RWPE1 (cell line): ENCODE measurements at places on chromosomes 6 and 20.
A peak's percentile ranks its signal among the peaks of the same experiment; 100 is the strongest.

- no peak for DNase-seq
These were observed 144.1 kb upstream of the AKAP12 start for GRCh38 chr6:151095538-151096254.

DNA sequence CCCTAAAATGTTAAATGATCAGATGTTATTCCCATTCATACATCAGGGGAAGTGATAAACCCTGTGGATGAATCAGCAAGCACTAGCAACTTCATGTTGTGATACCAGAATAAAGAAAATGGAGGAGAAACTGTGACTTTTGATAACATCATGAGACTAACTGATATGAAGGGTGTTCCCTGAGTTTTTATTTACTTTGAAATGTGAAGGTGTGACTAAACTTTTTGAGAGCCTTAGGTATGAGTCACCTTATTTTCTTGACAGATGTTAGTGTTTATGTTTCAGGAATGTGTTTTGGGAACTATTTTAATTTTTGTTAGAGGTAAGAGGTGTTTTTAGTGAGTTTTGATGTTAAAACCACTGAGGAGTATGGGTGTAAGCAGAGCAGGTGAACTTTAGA is 4.4 kb downstream of the PARD6B start:
- peak; percentile 61 for DNase-seq

- no peak for DNase-seq
These were observed 837.6 kb downstream of the MAFB start for GRCh38 chr20:39851459-39851858.

- no peak for DNase-seq
These were observed 4.8 kb downstream of the BMP7 start for GRCh38 chr20:57261457-57262251.

DNA sequence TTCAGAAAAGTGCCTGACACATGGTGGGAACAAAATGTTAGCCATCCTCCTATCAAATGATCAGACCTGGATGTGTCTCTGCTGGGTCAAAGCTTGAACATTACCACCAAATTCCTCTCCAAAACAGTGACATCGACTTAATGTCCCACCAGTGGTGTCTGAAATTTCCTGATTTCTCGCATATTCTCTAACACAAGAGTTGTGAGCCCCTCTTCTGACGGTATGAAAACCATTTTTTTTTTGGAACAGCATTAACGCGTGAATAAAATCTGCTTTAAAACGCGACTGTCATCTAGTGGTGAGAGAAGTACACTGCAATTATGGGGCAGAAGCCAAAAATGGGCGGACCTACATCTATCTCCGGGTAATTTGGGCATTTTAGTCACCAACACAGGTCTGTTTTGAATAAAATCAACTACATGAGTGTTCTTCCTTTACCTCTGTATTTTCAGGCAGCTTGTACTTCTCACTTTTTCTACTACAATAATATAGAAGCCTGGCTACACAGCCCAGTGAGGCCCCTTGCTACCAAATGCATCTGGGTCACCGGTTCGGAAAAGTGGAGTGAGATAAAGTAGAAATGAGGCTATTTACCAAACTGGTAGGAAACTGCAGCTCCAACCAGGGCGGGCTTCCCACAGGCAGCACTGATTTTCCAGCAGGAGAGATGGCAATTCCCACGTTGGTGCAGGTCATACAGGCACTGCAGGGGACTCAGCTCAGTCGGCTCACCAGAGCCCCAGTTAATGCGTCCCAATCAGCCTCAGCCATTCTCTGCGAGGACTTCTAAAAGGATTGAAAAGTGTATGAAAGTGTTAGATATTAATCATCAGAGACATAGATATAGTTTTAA is 27.4 kb downstream of the MGME1 start:
- peak; percentile 70 for DNase-seq

DNA sequence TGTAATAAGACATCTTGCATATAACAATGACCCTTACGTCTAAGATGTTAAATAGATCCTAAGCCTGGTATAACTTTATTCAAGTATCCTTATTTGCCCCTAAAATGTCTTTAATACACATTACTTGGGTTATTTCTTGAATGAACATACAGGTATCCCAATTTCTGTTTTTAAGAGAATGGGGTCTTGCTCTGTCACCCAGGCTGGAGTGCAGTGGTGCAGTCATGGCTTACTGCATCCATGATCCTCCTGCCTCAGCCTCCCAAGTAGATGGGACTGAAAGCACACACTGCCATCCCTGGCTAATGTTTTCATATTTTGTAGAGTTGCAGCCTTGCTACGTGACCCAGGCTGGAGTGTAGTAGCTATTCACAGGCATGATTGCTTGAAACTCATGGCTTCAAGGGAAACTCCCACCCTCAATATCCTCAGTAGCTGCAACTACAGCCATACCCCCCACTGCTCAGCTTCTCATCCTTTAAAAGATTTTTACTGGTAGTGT is 10.4 kb upstream of the ZNFX1 start:
- no peak for DNase-seq

DNA sequence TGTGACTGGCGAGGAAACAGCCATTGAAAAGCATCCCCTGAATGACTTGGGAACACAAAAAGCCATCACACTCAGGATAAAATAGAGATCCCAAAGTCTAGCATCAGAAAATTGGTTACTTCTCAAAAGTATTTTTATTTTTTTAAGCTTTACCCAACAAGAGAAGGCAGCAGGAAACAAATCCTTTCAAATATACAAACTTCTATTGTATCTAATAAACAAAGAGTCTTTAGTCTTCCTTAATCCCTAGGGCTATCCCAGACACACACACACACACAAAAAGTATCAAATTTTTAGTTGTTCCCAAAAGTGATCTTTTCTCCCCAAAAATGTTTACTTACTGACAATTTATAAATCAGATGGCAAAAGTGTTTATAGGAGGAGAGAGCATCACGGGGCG is 33.2 kb upstream of the MARCKS start:
- no peak for DNase-seq

DNA sequence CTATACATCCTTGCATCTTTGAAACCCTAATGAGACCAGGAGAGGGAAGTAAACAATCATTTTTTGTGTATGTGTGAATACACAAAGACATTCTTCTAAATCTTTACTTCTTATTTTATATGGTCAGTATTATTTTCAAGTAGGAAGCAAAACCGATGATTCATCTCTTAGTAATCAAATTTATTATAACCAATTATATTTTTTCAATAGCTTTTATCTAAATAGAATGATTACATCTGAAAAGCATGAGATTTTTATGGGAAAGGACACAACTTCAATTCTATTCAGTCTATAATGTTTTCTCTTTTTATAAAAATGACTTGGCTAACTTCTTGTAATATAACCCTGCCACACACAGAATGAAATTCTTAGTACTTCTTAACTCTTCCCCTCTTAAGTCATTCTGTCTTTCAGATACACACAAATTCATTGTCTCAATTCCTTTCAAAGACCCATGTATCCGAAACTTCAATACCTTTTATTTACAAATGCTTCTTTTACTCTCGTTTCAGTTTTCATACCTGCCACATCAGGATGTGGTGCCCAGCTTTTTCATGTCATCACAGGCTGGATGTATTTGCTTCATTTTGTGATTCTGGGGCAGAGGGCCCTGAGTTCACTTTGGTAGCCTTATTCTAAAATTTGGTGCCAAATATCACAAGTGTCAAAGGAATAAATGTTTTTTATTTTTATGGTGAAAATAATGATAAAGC is 227.0 kb downstream of the PHF3 start:
- no peak for DNase-seq

- DNase-seq: no peak
These were observed 13.5 kb downstream of the TBC1D7 start for GRCh38 chr6:13314806-13315205.

DNA sequence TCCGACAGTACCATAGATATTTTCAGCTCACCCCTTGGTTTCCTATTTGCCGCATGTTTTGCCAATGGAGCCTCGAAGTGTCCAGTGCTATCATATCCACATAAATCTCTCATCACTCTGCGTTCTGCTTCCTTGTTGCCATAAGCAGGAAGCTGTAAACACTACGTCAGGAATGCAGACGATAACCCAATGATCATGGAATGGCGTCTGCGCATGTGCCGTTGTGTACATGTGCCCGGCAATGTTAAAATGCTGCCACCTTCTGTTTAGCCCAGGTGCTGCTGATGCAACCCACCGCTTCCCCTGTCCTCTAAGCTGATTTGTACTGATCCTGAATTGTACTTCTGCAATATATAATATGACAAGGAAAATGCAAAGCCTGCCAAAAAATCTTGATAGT is 607.5 kb downstream of the HDGFL1 start:
- DNase-seq: no peak

GRCh38 chr20:15265581-15266309 is 928.3 kb upstream of the FLRT3 start:
- DNase-seq: no peak

DNA sequence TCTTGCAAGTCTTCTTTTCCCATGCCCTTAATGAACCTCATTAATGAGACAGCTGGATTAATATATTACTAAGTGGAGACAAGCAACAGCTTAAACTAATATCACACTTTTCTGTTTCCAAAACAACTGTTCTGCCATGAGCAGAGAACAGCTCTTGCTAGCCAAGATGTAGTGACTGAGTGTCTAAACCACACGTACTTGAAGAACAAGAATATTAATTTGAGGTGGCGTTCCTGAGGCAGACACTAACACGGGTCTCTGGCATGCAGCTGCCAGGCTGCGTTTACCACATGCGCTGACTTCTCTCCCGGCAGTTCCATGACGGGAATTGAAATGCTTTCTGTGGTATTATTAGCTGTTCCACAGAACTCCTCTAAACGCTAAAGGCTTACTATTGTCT is 80.6 kb downstream of the FNDC1 start:
- no peak for DNase-seq

DNA sequence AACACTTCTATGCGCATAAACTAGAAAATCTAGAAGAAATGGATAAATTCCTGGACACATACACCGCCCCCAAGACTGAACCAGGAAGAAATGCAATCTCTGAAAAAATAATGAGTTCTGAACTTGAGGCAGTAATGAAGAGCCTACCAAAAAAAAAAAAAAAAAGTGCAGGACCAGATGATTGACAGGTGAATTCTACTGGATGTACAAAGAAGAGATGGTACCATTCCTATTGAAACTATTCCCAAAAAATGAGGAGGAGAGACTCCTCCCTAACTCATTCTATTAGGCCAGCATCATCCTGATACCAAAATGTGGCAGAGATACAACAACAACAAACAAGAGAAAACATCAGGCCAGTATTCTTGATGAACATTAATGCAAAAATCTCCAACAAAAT is 22.7 kb downstream of the HLA-C start:
- DNase-seq: no peak

GRCh38 chr6:28643017-28643740 is 117.5 kb downstream of the GPX5 start:
- no peak for DNase-seq

DNA sequence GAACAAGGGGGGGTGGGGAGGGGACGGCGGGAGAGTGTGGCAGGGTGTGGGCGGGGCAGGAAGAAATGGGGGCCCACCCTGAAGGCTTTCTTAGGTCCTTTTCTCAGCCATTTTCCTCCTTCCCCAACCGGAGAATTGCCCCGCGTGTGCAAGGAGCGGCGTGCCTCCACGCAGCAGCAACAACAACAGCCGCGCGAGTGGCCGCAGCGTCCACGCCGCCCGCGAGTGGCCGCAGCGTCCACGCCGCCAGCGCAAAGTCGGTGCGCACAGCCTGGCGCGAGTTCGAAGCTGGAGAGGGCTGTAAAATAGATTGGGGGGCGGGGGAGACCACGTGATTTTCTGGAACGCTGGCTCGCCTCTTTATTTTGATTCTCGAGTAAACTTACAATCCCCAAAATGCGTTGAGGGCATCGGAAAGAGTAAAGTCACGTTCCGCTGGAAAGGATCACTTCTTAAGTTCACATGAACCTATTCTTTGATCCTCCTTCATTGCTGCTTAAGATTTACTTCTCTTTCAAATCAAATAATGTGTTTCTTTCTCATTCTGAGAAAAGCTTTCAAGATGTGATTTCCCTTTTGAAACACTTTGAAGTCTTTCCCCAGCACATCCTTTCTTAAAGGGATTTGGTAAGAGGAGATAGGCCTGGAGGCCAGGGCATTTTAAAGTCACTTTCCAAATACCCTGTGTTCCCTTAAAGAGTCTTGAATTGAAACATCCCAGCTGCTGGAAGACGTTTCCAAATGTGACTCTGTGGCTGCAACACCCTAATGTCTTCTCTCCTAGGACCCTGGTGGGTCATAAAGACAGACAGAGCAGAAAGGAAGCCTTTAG is 66.7 kb upstream of the ZNF217 start:
- no peak for DNase-seq

DNA sequence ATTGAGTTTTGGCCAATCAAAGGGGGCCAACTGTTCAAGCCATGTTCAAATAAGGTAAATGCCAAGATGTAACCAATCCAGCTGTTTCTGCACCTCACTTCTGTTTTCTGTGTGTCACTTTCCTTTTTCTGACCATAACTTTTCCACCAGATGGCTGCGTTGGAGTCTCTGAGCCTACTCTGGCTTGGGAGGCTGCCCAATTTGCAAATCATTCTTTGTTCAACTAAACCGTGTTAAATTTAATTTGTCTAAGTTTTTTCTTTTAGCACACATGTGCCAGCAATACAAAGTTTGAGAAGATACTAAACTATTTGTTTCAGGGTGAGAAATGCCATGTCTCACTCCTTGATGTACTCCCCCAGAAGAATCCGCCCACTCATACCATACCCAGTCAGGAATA is 52.1 kb downstream of the IYD start:
- DNase-seq: no peak

GRCh38 chr6:38191418-38191817 is 371.9 kb downstream of the ZFAND3 start:
- DNase-seq: no peak

GRCh38 chr6:130900913-130901312 is 73.7 kb downstream of the SMLR1 start:
- DNase-seq: peak; percentile 9

DNA sequence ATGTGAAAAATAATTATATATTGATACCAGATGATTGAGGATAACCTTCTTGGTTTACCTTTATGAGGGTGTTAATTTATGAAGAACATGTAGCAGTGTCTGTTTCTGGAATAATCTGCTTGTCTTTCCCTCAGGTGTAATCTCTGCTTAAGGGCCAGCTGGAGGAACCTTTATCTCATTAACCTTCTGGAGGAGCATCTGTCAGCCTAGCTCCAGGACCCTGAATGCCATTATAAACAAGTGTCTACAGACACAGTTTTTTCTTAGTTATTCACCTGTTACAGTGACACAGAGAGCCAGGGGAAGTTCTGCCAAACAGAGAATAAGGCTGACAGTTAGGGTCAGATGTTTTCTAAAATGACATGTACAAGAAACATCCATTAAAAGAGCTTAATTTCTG is at the start of gene IMPG1:
TSS of gene IMPG1 (minus strand) at position 101 of the 400 bp plus-strand sequence. CDS start 174 bp downstream, outside the sequence.
- DNase-seq: no peak

DNA sequence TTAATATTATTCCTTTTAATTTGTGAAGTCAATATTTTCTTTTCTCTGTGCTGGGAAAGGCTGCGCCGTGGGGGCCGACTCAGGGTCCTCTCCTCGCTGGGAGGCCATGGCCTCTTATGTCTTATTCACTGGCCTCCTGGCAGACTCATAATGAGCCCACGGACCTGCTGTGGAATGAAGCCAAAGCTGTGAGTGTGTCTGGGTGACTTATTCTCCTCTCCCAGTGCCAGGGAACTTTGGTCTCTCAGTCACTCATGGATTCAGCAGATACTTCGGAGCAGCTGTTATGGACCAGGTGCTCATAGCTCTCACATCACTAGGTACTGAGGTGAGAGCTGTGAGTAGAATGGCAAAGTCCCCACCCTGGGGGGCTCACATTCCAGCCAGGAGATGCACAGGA is 297.6 kb downstream of the CDH26 start:
- DNase-seq: no peak
